ENCODE measurements at places on chromosomes 7 and 10.
A peak's percentile ranks its signal among the peaks of the same experiment; 100 is the strongest.

DNA sequence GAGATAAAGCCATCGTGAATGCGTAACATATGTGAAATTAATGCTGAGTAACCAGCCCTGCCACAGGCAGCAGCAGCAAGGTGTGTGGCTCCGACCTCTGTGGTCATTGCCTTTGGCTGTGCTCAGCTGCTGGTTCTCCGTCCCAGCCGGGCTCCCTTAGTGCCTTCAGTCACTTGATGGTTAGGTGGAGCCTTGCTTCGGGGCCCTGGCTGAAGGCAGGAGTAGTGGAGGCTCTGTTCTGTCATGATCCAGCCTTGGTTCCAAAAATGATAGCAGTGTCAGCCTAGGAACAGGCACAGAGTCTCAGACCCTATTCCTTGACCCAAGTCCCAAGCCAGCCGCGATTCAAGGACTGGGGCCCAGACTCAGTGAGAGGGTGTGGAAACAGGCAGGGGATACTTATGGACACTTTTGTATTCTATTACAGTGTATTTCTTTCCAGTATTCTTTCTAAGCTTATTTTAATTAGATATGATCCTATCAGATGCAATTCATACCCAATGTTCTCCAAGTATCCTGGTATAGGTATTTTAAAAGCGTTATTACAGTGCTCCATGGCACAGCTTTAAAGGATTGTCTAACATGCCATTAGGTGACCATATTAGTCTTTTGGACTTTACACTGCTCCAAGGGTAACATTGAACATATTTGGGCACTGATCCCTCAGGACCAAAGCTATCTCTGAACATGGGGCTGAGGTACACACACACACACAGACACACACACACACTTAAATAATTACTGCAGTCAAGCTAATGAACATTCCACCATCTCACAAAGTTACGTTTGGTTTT, 9.0 kb downstream of the SCART1 start:
- no peak overlapping the region for H3K27ac ChIP-seq
- H3K27me3 ChIP-seq, result peaks cover 2% of the 10 kb centered on the region
- DNase-seq, result no peak

DNA sequence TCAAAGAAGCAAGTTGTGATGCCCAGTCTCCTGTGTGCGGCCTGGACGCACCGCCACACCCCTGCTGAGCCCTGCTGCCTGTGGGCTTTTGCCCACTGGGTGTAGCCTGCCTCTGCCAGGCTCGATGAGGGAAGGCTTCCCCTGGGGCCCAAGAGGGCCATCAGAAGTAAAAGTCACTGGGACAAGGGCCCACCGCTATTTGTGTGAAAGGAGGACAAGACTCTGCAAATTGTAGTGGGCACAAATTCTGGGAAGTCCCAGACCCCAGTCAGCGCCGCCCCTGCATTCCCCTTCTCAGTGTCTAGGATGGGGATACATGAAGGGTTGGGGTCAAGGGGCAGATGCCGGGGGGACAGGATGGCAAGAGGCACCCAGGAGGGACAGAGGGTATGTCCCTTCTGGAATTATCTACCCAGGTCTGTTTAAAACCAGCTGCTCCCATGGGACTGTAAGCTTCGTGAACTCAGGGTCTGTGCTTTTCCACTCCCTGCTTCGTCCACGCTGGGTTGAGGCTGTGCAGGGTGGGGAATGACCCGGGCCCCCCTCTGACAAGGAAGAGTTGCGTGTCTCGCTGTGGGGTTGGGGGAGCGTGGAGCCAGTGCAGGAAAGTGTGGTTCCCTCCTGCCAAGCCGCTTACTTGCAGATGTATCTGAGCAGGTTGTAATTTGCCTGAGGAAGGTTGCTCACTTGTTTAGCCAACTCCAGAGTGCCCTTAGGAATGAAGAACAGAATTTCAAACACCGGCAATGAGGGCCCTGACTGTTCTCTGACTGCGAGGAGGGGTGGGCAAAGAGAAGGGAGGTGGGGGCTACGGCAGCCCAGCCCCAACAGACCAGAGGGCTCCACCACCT, 147.2 kb downstream of the MAPK8 start:
- H3K27me3 ChIP-seq, result no peaks in the 10 kb centered on the region
- no peak overlapping the region for H3K27ac ChIP-seq
- no peak for DNase-seq
- peaks cover 27% of the 10 kb centered on the region for H3K4me1 ChIP-seq

DNA sequence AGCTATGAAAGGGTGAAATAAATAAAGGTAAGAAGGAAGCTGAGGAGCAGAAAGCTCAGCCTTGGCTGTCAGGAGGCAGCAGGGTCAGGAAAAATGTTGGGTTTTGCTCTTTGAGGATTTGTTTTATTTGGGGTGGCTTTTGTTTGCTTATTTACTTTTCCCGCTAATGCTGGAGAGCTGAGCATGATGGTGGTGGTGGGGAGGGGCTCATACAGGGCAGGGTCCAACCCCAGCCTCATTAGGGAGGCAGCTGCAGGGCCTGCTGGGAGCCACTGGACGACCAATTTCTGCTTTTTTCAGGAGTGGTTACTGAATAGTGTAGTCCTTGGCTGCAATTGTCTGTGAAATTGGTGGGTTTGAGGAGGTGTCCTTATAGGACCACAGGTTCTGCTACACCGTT, 36.3 kb downstream of the CCM2 start:
- H3K4me1 ChIP-seq, result peaks cover 2% of the 10 kb centered on the region
- H3K4me3 ChIP-seq, result no peak overlapping the region
- no peaks in the 10 kb centered on the region for H3K27me3 ChIP-seq
- peaks cover 20% of the 10 kb centered on the region for H3K36me3 ChIP-seq
- H3K27ac ChIP-seq, result no peak overlapping the region
- DNase-seq, result no peak

DNA sequence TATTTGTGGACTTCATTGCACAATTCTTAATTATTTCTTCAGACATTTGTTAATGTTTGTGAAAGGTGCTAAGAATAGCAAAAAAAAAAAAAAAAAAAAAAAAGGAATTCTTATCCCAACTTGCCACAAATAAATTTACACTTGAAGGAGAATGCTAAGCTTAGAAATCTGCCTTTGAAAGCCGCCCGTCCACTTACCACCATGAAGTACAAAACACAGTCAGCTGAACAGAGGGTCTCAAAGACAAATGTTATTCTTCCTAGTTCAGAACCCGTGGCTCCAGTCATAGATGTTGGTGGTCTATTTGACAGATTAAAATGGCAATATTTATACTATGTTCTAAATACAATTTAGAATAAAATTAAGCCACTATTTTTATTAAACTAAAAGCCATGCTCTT, 141.2 kb downstream of the ELAPOR2 start:
- H3K36me3 ChIP-seq, result no peaks in the 10 kb centered on the region
- no peak for DNase-seq
- no peak overlapping the region for H3K27ac ChIP-seq
- H3K4me1 ChIP-seq, result no peaks in the 10 kb centered on the region

GRCh38 chr7:127812540-127812939, 160.5 kb downstream of the SND1 start:
- H3K27me3 ChIP-seq, result no peaks in the 10 kb centered on the region
- H3K36me3 ChIP-seq, result no peaks in the 10 kb centered on the region
- peaks cover 4% of the 10 kb centered on the region for H3K4me1 ChIP-seq
- no peak overlapping the region for H3K27ac ChIP-seq
- no peak for DNase-seq
- no peak overlapping the region for H3K4me3 ChIP-seq

DNA sequence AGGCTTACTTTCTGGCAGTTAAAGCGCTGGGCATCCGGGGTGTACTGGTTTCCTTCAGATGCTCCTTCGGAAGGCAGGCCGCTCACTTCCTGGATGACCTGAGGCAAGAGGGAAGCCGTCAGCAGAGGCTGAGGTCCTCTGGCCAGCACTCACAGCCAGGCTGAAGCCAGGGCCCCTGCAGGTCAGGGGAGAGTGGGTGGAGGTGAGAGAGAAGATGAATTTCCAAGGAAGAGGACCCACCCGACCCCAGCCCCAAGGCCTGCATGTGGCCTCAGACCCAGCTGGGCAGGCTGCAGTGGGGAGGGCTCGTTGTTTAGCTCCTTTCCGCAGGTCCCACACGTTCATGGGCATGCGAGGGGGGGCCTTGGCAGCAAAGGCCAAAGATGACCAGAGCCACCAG, 71.3 kb downstream of the VWA2 start:
- DNase-seq, result no peak
- H3K4me1 ChIP-seq, result peaks cover 32% of the 10 kb centered on the region
- H3K27me3 ChIP-seq, result no peaks in the 10 kb centered on the region
- H3K36me3 ChIP-seq, result peaks cover 14% of the 10 kb centered on the region

DNA sequence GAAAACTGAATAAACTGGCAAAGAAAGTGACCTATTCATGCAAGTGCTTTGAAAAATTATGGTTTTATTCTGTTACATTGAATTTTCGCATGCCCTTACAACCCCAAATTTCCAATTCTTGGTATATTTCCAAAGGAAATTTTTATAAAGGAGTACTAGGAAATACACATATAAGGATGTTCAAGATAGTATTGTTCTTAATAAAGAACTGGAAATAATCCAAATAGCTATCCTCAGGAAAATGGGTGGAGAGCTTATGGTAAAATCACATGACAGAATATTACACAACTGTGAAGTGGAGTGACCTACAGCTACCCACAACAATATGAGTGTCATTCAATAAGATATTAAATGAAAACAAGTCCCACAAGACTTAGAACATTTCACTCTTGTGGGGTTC, 138.9 kb upstream of the BMPER start:
- no peak overlapping the region for H3K4me3 ChIP-seq
- H3K4me1 ChIP-seq, result peaks cover 3% of the 10 kb centered on the region
- no peak for DNase-seq
- H3K27me3 ChIP-seq, result no peaks in the 10 kb centered on the region

GRCh38 chr7:20201380-20201779, 15.8 kb downstream of the MACC1 start:
- no peak overlapping the region for H3K27ac ChIP-seq
- H3K4me3 ChIP-seq, result no peak overlapping the region
- no peak for DNase-seq

DNA sequence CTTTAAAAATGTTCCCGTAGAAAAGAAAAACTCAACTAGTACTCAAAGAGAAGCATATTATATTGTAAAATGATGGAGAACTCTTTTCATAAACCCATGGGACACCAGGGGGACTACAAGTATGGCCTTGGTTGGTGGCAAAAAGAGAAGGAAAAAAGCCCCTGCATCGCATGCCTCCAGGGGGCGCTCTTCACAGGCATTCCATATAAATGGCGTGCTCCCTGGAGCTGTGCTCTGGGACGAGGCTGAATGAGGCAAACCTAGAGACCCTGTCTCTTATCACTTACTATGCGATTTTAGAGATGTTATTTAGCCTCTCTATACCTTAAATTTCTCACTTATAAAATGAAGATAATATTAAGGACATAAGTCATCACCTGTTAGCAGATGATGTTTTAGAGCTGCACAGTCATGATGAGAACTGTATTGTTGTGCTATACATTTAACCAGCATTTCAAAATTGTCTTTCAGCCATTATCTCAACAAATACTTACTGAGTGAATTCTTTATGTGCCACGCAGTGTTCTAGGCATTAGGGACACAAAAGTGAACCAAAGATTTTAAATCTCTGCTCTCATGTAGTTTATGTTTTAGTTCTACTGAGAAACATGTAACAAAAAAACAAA, 105.8 kb downstream of the ARHGAP21 start:
- peaks cover 6% of the 10 kb centered on the region for H3K36me3 ChIP-seq
- H3K27me3 ChIP-seq, result no peaks in the 10 kb centered on the region
- DNase-seq, result peak; percentile 26
- no peak overlapping the region for H3K4me3 ChIP-seq

DNA sequence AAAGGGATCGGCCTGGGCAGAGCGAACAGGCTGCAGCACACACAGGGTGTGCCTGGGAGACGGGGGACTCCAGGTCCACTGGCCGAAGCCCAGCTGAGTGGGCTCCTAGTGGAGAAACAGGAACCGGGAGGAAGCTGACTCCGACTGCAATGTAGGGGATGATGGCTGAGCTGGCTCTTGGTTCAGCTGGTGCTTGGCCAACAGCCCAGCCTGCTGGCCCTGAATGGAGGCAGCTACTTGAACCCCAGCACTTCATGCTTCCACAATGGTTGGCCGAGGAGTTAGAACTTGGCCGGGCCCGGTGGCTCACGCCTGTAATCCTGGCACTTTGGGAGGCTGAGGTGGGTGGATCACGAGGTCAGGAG, 27.0 kb upstream of the FRAT2 start:
- DNase-seq, result peak; percentile 4
- H3K27me3 ChIP-seq, result no peaks in the 10 kb centered on the region
- no peak overlapping the region for H3K4me3 ChIP-seq

GRCh38 chr10:35308809-35309208, 27.5 kb upstream of the CCNY start:
- no peaks in the 10 kb centered on the region for H3K4me1 ChIP-seq
- no peaks in the 10 kb centered on the region for H3K27me3 ChIP-seq
- DNase-seq, result no peak
- no peaks in the 10 kb centered on the region for H3K36me3 ChIP-seq

DNA sequence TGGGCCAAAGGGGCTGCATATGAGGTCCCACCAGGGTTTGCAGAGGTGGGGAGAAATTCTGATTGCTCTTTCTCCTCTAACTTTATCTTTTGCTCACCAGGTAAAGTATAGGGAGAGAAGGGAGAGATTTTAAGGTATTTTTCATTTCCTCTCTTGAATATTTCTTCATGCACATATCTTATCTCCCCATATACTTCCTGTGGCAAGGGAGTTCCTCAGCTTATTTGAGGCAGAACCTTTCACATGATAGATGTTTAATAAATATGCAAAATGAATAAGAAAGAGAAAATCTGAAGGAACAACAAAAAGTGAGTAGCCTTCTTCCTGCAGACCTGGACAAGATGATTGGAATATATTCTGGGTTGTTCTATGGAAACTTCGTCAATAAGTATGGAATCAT, 67.4 kb upstream of the PDCD4 start:
- H3K4me1 ChIP-seq, result peaks cover 5% of the 10 kb centered on the region
- no peaks in the 10 kb centered on the region for H3K36me3 ChIP-seq
- H3K4me3 ChIP-seq, result no peak overlapping the region

GRCh38 chr10:70690589-70690988, 18.3 kb downstream of the ADAMTS14 start:
- no peaks in the 10 kb centered on the region for H3K36me3 ChIP-seq
- H3K4me3 ChIP-seq, result no peak overlapping the region
- H3K27me3 ChIP-seq, result no peaks in the 10 kb centered on the region
- H3K4me1 ChIP-seq, result peaks cover 21% of the 10 kb centered on the region
- H3K27ac ChIP-seq, result no peak overlapping the region

GRCh38 chr10:70575874-70576802, 26.4 kb downstream of the PRF1 start:
- H3K27ac ChIP-seq, result no peak overlapping the region
- peaks cover 3% of the 10 kb centered on the region for H3K36me3 ChIP-seq
- no peak overlapping the region for H3K4me3 ChIP-seq
- no peaks in the 10 kb centered on the region for H3K27me3 ChIP-seq
- no peak for DNase-seq
- peaks cover 17% of the 10 kb centered on the region for H3K4me1 ChIP-seq

- H3K27ac ChIP-seq, result no peak overlapping the region
- H3K27me3 ChIP-seq, result no peaks in the 10 kb centered on the region
- no peaks in the 10 kb centered on the region for H3K36me3 ChIP-seq
- DNase-seq, result no peak
- no peak overlapping the region for H3K4me3 ChIP-seq
These were observed 82.5 kb upstream of the CREB5 start for GRCh38 chr7:28329661-28330363.

Measured in spinal cord (tissue), 10 donors.